Erythroblast (primary cell): ENCODE measurements at places on chromosomes 1 and 21.

GRCh38 chr1:71054791-71055190 lies 7.2 kb upstream of the PTGER3 start:
- DNase-seq = no peak

GRCh38 chr1:226638001-226638601 lies 89.5 kb downstream of the STUM start:
- DNase-seq = no peak

DNA sequence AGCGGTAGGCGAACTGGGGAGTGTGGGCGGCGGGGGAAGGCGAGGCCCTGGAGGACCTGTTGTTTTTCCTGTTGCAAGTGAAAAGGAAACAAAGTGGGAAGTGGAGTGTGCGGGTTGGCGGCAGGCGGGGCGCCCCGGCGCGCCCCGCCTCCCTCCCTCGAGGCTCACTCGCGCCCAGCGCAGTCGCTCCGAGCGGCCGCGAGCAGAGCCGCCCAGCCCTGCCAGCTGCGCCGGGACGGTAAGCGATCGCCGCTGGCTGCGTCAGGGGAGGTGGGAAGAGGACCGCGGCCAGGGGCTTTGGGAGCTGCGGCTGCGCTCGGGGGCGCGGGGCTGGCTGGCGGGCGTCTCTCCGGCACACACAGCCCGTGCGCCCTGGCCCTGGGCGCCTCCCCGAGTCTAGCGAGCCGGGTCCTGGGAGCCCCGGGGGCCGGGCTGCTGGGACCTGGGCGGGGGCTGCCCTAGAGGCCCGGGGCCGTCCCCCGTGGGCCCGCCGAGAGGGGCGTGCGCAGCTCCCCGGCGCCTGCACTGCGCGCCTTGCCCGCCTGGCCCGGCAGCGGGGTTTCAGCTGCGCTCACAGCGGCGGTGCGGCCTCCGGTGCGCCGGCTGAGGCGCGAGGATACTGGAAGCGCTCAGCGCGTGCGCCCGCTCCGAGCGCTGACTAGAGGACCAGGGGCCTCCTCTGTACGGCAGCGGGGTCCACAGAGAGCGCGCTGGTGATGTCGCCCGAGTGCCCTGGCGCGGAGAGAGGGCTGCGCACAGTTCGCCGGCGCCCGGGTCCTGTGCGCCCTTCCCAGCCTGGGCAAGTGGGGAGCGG lies at the start of gene PIK3CD:
PIK3CD (plus strand) TSS at position 167 of the 814 bp plus-strand sequence. CDS start 58,725 bp downstream, outside the sequence.
- DNase-seq = no peak

GRCh38 chr1:213998785-213999184 lies 11.0 kb downstream of the PROX1 start:
- DNase-seq = no peak

DNA sequence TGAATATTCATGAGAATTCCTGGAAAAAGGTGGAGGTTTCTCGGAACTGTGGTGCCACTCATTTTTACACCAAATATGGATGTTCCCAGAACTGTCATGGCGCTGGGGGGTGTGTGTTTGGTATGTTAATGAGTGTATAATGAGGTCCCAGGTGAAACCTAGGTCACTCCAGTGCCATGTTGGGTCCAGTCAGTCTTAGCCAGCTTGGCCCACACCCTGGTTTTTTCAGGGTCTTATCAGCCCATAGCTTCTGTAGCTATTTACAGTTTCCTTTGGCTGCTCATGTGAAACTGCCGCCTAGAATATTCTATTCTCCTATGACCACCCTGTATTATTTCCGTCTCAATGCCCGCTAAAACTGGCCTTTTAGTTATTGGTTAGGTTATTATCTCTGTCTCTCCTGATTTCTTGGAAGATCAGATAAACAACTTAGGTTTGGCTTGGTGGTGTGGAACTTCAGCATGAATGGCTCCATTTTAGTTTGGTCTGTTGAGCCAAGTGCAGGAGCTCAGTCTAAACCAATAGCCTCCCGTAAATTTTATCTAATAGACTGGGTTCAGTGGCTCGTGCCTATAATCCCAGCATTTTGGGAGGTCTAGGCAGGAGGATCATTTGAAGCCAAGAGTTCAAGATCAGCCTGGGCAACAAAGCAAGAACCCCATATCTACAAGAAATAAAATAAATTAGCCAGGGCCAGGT lies 42.1 kb upstream of the EDARADD start:
- DNase-seq = peak; percentile 83

- no peak for DNase-seq
Observed at GRCh38 chr1:205524794-205525101, 20.3 kb downstream of the CDK18 start.

DNA sequence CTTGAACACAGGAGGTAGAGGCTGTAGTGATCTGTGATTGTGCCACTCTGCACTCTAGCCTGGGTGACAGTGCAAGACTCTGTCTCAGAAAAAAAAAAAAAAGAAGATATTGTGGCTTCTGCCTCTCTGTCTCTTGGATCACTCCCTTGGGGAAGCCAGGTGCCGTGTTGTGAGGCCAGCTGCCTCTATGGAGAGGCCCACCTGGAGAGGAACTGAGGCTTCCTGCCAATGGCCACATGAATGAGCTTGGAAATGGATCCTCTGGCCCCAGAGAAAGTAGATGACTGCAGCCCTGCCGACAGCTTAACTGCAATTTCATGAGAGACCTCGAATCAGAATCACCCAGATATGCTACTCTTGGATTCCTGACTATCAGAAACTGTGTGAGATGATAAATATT lies 19.7 kb upstream of the AK2 start:
- DNase-seq = no peak

GRCh38 chr1:116971965-116972673 lies 29.4 kb upstream of the CD101 start:
- DNase-seq = no peak

DNA sequence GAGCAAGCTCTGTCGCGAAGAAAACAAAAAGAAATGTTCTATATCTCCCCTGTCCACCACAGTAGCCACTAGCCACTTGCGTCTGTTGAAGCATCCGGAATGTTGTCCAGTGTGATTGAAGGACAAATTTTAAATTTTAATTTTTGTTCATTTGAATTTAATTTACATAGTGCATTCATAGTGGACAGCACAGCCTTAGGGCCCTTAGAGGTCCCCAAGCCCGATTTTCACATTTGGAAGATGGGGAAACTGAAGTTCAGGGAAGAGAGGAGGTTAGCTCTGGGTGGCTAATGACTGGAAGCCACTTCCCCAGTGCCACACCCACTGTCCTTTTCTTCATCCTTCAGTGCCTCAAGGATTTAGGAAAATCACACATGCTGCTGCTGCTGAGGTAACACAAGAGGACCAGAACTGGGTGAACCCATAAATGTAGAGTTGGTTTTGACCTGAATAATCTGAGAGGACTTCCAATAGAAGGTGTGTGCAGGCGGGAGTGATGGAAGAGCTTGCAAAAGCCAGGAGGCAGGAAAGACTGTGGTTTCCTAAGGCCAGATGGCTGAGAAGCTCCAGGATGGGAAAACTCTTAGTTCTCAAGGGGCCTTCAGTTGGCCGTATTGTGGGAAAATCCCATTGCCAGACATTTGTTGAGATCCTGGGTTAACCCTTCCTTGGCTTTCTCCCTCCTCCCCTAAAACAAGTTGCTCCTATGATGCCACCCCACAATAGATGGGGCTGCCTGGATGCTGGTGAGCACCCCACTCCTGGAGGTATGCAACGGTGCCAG lies 49.5 kb downstream of the TRIM11 start:
- no peak for DNase-seq

DNA sequence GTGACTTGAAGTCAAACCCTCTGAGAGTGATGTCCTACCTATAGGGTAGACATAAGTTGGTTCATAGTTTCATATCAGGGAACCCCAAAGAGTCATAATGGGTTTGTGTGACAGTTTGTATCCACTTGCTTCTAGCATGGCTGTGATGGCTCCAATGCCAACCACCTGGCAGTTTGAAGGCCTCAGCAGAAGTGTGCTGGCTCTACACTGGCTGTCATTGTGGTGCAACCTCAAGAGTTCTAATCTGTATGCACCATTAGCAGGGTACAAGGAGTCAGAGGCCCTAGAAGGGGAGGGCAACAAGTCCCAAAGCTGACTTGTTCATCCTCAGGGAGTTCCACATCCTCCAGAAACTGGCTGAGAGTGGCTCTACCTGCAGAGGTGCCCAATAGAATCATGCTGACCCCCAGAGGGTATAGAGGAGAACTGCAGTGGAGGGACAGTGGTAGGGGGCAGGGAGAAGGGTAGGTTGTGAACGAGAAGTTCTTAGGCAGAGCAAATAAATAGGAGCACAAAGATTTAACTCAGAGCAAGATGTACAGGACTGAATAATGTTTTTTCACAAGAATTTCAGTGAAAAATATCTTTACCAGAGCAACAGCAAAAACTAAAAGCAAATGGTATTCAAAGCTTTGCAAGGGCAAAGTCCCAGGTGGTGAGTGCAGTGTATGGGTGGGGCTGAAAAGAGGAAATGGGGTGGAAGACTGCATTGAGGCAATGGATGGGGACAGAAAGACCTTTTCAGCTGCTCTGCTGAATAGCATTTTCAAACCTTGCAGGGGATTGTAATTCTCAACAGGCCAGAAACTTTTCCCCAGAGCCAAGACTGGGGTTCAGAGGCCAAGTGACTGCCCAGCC lies 3.2 kb downstream of the FCRL2 start:
- DNase-seq = no peak

- peak; percentile 84 for DNase-seq
Observed at GRCh38 chr1:109901524-109902145, 9.0 kb upstream of the CSF1 start.

DNA sequence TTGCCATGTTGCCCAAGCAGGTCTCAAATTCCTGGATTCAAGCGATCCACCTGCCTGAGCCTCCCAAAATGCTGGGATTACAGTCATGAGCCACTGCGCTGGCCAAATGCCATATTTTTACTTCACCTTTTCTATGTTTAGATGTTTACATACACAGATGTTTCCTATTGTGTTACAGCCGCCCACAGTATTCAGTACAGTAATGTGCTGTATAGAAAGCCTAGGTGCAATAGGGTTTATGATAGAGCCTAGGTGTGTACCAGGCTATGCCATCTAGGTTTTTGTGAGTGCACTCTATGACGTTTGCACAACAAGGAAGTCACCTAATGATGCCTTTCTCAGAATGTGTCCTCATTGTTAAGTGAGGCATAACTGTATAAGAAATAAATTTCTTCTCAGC lies 153.4 kb downstream of the CHRM3 start:
- DNase-seq = no peak

GRCh38 chr1:30758785-30759380 lies 1.3 kb upstream of the LAPTM5 start:
- DNase-seq = peak; percentile 72

- DNase-seq = no peak
Observed at GRCh38 chr1:204649721-204650521, 35.6 kb downstream of the LRRN2 start.

DNA sequence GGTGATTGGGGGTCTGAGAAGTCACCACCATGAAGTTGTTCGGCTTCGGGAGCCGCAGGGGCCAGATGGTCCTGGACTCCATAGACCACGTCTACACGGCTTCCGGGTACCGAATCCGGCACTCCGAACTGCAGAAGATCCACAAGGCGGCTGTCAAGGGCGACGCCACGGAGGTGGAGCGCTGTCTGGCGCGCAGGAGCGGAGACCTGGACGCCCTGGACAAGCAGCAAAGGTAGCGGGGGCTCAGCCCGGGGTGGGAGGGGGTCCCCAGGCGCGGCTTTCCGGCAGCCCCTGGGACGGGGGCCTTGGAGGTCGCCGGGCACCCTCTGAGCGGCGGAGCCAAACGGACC lies 146.5 kb downstream of the LIPI start:
- no peak for DNase-seq

DNA sequence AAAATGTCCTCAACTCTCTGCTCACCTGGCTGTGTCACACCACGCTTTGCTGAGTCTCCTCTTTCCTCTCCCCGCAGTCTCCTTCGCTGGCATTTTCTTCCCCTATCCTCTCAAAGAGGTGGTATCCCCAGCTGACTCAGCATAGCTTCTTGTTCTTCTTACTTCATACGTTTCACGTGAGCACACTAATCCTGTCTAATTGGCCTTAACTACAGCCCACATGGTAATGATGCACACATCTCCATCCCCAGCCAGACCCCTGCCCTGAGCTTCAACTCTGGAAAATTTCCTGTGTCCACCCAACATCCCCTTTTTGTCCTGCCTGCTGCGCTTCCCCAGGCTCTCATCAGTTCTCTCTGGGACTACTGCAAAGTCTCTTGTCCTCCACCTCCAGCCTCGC lies 169.8 kb downstream of the TTLL7 start:
- DNase-seq = no peak

GRCh38 chr21:40684726-40685125 lies 162.2 kb downstream of the DSCAM start:
- no peak for DNase-seq

GRCh38 chr1:66850989-66851388 lies 49.9 kb upstream of the INSL5 start:
- DNase-seq = no peak
